M059J (cell line): ENCODE measurements at places on chromosomes 2 and 18. TPM values are rescaled to one million over a fixed set of nuclear protein-coding genes. Genes with fewer than 3 reads are reported as not detected.

The PID1 gene
- 0.47 and 3.0 TPM in 2 replicates for total RNA-seq

The RNF181 gene
- 332 and 413 TPM in 2 replicates for total RNA-seq

DNA sequence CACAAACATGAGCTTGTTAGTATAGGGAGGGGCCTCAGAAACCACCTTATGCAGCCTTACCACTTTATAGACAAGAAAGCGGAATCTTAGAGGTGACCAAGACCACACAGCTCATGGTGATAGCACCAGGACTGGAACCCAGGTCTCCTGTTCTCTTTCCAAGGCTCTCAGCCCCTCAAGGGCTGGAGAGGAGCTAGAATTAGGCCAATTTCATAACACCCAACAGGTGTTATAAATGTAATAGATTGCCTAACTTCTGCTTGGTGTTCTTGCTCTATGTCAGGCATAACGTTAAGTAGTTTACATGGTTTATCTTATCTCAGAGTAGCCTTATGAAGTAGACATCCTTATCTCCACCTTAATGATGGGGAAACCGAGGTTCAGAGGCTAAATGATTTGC, 42.9 kb downstream of the RPL37A start:
- DNase-seq = no peak

GRCh38 chr2:203909261-203909967, 27.1 kb upstream of the ICOS start:
- peak; percentile 56 for DNase-seq

DNA sequence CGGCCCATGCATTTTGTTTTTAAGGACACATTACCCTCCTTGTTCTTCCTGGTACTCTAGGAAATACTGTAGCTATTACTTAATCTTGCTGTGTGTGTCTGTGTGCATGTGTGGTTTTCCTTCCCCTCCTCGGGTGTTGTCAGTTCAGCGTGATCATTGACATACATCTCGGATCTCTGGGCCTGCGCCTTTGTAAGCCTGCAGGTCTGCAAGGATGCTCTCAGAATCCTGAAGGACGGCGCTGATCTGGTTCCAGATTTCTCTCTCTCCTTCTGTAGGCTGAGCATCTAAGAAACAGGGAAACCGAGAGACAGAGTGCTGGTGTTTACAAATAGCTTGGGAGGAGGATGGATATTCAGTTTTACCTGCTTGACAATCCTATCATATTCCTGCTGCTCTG, 100.2 kb downstream of the CYRIA start:
- DNase-seq = no peak

DNA sequence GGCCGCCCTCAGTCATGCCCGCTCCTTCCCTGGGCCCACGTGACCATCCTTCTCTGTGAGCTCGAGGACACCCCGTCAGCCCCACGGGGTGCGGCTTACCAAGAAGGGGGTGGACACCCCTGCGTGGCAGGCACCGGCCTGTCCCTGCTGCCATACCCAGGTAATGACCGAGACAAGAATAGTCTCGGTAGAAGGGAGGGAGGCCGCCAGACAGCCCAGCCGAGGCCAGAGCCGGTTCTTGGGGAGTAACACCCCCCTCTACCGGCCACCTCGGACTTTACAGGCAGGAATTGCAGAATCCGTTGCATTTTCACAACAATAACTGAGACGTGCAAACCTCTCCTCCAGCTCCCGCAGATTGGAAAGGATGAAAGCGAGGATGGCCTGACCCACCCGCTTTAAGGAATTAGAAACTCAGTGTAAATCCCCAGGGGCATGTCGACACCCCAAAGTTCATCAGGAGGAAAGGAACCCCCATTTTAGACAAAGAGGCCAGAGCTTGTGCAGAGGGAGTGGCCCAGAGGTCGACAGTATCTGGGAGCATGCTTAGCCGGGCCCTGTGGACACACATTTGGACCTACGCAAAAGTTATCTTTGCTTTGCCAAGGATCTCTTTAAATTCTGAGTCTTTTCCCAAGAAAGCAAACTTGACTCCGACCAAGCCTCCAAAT, 60.1 kb upstream of the GLI2 start:
- peak; percentile 28 for DNase-seq
